ENCODE measurements at places on chromosomes 4 and X.

DNA sequence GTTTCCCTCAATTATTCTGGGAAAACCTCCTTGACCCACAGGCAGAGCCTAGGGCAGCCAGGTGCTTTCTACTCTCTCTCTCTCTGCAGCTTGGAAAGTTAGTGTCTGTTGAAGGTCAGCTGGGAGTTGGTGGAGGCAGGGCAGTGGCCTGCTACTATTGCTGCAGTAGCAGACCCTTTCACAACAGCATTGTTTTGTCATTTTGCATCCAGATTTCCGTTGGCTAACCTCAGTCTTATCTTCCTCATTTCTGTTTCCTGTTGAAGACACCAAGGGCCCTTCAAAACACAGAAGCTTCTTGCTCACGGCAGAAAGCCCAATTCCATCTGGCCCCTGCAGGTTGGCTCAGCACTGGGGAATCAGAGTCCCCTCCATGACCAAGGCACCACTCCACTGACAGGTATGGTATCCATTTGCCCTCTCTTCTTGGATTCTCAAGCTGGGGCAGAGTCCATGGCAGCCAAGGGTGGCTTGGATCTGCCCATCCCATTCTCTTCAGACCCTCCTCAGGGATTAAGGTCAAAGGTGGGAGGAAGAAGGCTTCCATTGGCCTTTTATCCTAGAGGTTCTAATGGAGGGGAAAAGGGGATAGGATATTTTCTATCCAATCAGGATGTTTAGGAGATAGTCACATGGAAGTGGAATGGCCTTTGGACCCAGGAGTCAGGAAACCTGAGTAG lies 24.6 kb downstream of the VSIG4 start:
- no peak for DNase-seq

GRCh38 chr4:6403400-6403685 lies 69.1 kb downstream of the PPP2R2C start:
- no peak for DNase-seq

GRCh38 chr4:7254736-7255487 lies 62.6 kb downstream of the SORCS2 start:
- no peak for DNase-seq

DNA sequence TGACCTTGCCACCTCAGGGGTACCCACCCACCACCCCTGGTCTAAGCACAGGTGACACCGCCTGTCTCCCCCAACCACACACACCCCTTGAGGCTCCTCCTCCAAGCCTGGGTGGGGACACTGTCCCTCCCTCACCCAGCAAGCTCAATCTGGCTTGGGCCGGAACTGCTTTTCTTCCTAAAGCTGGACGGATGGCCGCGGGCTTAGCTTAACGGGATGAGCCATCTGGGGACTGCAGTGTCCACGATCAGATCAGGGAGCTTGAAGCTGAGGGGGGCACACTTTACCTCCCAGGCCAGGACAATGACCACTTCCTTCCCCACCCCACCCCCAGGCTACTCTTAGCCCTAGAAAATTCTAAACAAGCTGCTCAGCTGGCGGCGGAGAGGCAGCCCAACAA lies 1.0 kb upstream of the SLC6A8 start:
- no peak for DNase-seq

DNA sequence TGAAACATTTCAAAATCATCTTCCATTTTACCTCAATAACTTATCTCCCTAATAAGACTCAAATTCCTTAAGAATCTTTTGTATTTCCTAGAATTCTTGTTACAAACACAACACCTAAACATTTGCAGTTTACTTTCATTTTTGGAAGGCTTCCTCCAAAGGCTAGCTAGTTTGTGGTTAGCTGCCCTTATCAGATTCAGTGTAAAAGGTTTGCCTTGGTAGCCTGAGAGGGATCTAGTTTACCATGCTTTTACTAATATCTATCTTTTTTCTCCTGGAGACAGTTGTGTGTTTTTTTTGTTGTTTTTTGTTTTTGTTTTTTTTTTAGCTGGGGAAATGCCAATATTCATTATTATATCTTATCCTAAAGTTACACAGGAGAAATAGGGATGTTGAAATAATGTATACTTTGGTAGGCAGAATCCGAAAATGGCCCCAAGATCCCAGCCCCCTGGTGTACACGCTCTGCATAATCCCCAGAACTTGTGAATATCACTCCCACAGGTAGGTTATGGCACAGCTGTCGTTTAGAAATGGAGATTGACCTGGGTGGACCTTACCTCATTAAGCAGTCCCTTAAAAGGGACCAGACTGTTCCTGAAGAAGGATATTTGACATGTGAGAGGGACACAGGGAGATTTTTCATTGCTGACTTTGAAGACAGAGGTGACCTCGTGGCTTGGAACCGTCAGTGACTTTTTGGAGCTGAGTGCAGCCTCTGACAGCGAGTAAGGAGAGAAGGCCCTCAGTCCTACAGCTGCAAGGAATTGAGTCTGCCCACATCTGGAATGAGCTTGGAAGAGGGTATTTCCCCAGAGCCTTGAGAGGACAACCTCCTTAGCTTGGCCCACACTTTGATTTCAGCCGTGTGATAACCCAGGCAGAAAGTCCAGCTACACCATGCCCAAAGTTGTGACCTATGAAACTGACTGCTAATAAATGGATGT lies 33.4 kb downstream of the SEPTIN11 start:
- no peak for DNase-seq

GRCh38 chr4:132227151-132227856 lies 921.8 kb upstream of the PCDH10 start:
- DNase-seq: no peak

- DNase-seq: no peak
Measured at GRCh38 chr4:14196131-14196530, 568.6 kb upstream of the BOD1L1 start.

DNA sequence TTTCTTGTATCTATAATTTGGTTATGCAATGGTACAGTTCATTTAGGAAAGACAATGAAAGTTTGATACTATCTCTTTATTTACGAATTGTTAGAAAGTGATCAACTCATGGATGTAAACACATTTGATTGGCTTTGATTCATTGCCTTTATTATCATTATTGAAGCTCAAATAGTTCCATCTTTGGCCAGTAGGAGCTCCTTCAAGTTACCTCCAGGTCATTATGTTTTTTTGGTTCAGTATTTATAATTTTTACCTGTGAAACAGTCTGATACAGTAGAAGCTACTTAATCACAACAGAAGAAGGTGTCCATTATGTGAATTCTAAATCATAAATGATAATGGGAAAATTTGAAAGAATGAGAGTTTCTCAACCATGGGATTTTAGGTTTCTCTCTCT lies 12.4 kb downstream of the NPY5R start:
- no peak for DNase-seq

- peak; percentile 27 for DNase-seq
Measured at GRCh38 chr4:4575284-4576211, 33.7 kb upstream of the STX18 start.

DNA sequence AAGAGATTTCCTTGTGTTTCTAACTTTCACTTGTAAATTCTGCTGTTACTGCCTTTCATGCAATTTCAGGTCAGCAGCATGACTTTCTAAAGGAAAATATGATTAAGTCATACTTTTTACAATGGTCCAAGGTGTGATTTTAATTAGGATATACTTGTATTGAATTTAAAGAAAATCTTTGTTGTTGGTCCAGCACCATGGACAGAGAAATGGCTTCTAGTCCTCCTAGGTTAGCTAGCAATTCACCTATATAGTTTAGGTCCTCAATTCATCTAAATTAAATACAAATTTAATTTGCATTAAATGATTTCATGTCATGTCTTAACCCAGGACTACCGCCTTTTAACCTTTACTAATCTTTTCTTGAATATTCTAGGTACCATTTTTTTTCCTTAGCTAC lies 304.9 kb upstream of the RPS6KA3 start:
- DNase-seq: no peak

DNA sequence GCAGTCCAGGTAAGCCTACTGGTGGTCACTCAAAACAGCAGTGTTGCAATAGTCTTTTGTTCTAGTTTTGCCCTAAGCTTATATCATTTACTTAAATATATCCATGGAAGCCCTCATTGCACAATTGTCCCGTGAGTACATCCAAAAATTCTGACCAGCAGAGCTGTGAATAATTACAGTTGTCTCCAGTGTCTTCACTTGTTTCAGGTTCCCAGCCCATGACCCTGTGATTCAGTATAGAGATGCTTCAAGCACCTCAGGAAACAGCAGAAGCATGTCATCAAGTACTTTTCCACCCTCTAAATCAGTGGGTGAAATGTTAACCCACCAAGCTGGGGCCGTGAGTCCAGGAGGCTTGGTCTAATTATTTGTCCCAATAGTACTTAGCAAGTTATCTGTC lies 214.9 kb upstream of the RPS6KA3 start:
- no peak for DNase-seq

GRCh38 chr4:15018361-15018760 lies 16.1 kb downstream of the CPEB2 start:
- DNase-seq: no peak

Data from stimulated activated CD8-positive, alpha-beta memory T cell treated with anti-CD3 and anti-CD28 coated beads, Interleukin-7, amount 100 ng/mL, for 1 hour (primary cell).